ENCODE measurements at places on chromosomes 16 and 17.

DNA sequence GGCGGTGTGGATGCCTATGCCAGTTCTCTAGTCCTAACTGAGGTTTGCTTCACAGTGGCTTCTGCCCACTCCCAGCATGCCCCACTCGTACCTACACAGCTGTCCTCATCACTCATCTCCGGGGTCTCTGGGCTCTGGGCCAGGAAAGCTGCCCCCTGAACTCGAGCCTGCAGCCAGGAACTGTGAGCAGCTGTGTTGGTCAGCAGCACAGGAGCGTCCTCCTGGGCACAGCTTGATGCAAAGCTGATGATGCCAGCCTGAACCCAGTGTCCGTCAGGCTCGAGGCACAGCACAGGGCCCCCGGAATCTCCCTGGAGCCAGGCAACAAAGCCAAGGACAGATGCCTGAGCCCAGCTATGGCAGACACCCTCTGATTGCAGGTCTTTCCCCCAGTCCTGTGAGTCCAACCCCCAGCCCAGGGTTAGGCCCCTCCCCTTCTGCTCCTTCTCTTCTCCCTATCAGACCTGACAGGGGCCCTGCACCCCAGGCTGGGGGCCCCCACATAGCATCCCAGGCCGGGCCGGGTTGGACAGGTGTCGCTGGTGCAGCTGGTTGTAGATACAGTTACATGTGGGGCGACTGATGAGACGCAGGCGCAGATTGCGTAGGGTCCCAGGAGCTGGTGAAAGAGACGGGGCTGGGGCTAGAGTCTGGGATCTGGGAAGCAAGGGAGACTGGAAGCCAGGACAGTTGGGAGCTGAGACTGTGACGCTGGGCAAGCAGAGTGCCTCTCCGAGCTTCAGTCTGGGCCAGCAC, 2.7 kb downstream of the PRSS53 start:
- no peak for DNase-seq

- DNase-seq = no peak
Observed at GRCh38 chr16:81143921-81144471, 47.8 kb upstream of the GCSH start.

DNA sequence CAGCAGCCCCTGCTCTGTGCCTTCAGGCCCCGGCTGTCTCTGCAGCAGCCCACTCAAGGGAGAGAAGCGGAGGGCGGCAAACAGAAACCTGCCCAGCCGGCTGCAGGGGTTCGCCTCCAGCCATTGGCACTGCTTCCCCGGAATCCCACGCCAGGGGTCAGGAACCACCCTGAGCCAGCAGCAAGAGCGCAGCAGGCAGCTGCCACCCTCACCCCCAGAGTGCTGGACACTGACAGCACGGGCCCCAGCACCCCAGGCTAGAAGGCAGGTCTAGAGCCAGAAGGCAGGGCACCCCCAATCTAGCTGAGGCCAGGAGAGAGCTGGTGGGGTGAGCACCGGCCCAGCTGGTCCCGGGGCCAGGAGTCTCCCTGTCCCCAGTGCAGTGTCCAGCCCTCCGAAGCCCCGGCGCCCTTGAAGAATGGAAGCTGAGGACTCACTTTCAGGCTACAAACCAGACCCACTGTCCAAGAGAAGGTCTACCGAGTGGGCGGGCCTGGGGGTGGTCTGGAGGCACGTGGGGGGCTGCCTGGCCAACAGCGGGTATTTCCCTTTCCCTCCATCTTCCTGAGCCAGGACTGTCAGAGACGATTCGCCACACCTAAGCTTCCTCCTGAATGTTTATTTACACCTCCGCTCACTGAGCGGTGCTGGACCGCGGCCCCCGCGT, 8.4 kb downstream of the UBALD2 start:
- DNase-seq = no peak

DNA sequence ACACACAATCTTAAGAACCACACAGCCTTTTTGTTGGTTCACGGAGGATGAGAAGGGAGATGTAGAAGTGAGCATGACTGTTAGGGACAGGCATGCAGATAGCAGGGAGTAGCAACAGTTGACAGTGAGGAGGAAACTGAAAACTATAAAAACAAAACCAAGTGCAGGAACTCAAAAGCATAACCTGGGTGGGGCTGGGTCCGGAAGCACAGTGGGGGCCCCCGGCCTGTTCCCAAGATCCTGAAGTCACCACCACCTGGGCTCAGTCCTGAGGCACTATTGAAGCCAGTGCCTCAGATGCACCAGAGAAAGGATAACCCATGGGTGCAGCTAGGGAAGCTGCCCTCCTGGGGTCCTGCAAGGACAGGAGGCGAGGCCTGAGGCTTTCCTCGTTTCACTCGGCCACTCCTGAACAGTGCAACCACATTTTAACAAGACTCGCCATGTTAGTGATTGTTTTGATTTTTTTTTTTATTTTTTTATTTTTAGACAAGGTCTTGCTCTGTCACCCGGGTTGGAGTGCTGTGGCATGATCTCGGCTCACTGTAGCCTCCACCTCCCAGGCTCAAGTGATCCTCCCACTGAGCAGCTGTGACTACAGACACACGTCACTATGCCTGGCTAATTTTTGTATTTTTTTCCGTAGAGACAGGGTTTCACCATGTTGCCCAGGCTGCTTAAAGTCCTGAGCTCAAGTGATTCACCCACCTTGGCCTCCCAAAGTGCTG, 27.7 kb upstream of the CBX4 start:
- DNase-seq = no peak

- peak; percentile 46 for DNase-seq
Observed at GRCh38 chr17:38579934-38580333, 25.8 kb downstream of the SRCIN1 start.

Data from erythroblast (primary cell).